Daoy (cell line): ENCODE measurements at places on chromosomes 16 and 17. TPM values are rescaled to one million over a fixed set of nuclear protein-coding genes. Genes with fewer than 3 reads are reported as not detected.
A peak's percentile ranks its signal among the peaks of the same experiment; 100 is the strongest.

GRCh38 chr17:73795730-73796129, 151.5 kb upstream of the SDK2 start:
- DNase-seq, result no peak

GRCh38 chr16:50269061-50269705, 2.8 kb downstream of the ADCY7 start:
- no peak for DNase-seq

- DNase-seq, result no peak
These were observed 700.3 kb downstream of the MAF start for GRCh38 chr16:78900044-78900811.

- DNase-seq, result no peak
These were observed 25.5 kb upstream of the METRNL start for GRCh38 chr17:83053739-83054451.

- DNase-seq, result peak; percentile 73
These were observed 50.9 kb upstream of the CLEC3A start for GRCh38 chr16:77971306-77972061.

DNA sequence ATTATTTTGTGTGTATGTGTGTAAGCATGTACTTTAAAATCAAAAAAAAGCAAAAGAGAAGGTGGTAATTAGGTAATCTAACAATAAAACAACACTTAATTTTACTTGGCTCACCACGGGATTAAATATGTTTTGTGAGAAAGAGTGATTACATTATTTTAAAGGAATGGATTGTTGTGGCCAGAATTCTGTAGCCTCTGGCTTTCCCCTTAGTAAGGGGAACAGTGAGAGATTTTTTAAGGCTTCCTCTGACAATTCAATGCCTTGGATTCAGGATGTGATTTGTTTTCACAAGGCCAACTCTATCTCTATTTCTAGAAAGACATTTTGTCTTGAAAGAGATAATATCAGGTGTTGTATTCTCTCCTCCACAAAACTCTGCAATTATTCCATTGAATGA, 560.3 kb upstream of the CDH8 start:
- no peak for DNase-seq

GRCh38 chr17:28528327-28529012, 22.3 kb downstream of the FOXN1 start:
- DNase-seq, result no peak

DNA sequence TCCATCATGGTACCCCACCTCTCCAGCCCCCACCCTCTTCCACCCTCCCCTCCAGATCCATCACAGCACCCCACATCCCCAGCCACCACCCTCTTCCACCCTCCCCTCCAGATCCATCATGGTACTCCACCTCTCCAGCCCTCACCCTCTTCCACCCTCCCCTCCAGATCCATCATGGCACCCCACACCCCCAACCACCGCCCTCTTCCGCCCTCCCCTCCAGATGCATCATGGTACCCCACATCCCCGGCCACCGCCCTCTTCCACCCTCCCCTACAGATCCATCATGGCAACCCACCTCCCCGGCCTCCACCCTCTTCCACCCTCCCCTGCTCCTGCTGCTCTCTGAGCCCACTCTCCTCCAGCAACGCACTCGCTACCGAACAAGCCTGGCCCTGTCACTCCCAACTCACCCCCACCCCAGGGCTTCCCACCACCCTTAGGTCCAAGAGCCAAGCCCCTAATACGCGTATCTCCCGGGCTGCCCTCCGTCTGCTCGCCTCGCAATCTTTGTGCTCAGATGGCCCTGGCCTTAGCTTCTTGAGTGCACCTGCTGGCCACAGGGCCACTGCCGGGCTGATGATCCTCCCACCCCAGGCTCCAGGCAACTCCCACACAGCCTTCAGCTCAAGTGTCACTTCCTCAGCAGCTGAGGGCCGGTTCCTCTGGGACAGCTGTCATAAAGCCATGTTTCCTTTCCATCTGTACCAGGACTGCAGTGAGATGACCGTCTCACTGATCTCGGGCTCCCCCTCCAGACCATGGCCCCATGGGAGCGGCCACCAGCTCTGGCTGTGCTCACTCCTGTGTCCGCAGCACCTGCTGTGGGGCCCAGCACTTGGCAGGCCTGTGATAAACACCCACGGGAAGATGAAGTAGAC, 25.5 kb downstream of the KDM8 start:
- no peak for DNase-seq

- DNase-seq, result no peak
These were observed 32.5 kb downstream of the PITPNM3 start for GRCh38 chr17:6523809-6524355.

DNA sequence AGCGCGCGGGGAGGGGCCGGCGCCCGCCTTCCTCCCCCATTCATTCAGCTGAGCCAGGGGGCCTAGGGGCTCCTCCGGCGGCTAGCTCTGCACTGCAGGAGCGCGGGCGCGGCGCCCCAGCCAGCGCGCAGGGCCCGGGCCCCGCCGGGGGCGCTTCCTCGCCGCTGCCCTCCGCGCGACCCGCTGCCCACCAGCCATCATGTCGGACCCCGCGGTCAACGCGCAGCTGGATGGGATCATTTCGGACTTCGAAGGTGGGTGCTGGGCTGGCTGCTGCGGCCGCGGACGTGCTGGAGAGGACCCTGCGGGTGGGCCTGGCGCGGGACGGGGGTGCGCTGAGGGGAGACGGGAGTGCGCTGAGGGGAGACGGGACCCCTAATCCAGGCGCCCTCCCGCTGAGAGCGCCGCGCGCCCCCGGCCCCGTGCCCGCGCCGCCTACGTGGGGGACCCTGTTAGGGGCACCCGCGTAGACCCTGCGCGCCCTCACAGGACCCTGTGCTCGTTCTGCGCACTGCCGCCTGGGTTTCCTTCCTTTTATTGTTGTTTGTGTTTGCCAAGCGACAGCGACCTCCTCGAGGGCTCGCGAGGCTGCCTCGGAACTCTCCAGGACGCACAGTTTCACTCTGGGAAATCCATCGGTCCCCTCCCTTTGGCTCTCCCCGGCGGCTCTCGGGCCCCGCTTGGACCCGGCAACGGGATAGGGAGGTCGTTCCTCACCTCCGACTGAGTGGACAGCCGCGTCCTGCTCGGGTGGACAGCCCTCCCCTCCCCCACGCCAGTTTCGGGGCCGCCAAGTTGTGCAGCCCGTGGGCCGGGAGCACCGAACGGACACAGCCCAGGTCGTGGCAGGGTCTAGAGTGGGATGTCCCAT, 232.8 kb downstream of the SEC14L1 start:
- DNase-seq, result peak; percentile 51

- DNase-seq, result no peak
These were observed 18.6 kb downstream of the KCTD2 start for GRCh38 chr17:75065562-75066151.

DNA sequence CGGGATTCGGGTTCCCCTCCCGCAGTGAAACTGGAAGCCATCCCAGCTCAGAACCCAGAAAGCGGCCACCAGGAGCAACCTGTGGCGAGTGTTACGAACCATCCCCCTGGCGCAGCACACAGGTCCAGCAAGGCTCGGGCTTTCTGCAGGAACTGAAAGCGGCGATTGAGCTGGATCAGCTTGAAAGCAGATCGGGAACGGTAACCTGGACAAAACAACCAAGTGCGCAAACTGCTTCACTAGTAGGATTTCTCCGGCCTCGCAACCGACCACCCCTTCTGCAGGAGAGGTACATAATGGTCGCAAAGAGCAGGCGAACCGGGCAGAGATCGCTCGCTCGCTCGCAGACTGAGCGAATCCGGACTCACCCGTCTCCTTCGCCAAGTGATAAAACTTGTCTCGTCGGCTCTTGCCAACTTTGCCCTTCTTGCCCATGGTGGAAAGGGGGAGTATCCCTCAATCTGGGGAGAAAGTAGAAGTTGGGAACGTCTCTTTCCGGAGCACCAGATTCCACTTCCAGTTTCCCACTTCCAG, 696 bp upstream of the PSMC5 start:
- DNase-seq, result no peak

DNA sequence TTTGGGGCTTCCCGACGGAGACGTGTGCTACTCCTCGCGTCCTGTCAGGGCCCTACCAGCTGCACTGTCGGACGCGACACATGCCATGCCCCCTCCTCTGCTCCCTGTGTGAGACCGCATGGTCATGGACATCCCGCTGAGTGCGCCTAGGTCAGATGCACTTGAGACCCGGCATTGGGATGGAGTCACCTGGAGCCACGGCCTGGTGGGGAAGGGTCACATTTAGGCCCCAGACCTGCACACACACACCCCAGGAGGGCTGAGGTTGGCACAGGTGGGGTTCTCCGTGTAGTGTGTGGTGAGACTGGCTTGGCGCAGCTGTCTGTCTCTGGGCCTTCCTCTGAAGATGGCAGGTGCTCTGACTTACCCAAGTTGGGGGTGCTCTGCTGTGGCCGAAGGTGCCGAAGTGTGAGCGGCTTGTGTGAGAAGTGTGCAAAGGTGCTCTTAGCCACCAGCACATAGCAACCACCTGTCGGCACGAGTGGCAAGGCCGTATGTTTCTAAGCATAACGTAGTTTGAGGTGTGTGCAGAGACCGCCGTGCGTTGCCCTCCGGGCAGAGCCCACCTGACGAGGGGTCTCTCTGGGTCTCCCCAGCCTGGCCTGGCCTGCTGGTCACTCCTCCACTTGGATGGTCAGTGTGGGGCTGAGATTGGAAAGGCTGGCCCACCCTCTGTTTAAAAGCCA, 108.6 kb downstream of the BANP start:
- no peak for DNase-seq

TNP2 gene
- total RNA-seq, result not detected in 2 replicates

TBC1D3I gene
- not detected in 2 replicates for total RNA-seq

CRHR1 gene
- total RNA-seq, result 0.63 TPM in 1 of 2 replicates, not detected in the other

SPIRE2 gene
- 6.3 and 7.7 TPM in 2 replicates for total RNA-seq

C1QBP gene
- 709 and 891 TPM in 2 replicates for total RNA-seq

SOST gene
- 0.29 TPM in 1 of 2 replicates, not detected in the other for total RNA-seq

TMEM114 gene
- not detected in 2 replicates for total RNA-seq
